Activated T-helper 1 cell treated with anti-CD3 and anti-CD28 coated beads, Interleukin-2, amount 50 U/mL, for 16 hours (primary cell): ENCODE measurements at places on chromosomes 11 and 22.

DNA sequence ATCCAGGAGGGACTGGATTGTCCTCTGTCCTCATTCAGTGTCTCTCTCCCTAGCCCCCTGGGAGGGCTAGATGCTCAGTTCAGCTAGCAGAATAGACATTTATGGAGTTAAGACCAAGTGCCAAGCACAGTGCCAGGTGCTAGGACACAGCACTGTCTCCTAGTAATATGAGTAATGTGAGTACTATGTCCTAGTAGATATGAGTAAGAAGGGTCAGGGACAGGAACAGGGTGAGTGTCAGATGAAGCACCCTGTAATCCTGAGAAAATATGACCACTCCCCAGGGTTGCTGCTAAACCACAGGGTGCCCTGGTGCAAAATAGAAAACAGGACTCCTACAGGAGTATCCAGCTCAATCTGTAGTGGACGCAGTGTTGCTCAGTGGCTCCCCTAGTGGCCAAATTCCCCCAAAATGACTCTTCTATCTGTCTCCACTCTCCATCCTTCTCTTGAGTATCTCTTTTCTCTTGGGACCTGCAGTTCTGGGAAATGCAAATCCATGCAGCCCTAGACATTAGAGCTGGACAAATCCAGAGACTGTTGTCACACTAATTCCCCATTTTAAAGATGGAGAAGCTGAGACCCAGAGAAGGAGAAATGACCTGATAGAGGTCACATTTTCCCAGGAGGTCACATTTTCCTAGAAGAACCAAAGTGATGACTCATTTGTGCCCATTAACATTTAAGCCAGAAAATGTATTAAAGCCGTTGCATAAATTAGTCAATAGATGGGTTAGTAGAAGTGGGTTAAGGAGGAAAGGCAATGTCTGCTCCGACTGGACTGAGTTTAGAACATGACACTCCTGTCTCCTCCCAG is 214.3 kb downstream of the NXPE2 start:
- DNase-seq: no peak

DNA sequence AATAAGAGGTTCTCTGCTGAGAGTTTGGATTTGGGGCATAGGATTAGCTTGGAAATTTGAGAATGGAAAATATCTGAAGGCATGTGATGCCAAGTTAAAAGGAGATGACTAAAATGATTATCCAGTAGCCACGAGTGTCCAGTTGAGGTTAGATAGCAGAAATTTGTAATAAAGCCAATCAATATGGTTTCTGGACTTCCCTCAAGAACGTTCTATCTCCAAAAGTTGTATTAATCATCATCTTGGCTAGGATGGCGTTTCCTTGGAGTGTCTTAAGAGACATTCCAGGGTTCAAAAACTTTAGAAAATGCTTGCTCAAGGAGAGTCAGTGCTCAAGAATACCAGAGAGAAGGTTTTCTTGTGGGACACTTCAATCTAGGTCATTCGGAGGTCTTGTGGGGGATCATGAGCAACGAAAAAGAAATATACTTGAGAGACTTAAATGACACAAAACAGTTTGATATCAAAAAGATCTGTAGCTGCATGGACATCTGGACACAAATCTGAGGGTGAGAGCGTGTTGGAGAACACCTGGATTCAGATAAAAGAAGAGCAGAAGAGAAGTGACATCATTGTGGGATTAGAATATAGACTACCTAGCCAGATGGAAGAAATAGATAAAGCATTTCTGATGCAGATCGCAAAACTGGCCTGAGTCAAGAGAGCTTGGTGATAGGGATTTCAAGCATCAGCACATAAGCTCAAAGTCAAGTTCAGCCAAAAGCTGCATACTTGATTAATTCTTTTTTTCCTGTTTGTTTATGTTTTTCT is 97.7 kb downstream of the ARFGAP2 start:
- DNase-seq: no peak

- DNase-seq: no peak
Observed at GRCh38 chr22:37491559-37492427, 5.6 kb upstream of the MFNG start.

DNA sequence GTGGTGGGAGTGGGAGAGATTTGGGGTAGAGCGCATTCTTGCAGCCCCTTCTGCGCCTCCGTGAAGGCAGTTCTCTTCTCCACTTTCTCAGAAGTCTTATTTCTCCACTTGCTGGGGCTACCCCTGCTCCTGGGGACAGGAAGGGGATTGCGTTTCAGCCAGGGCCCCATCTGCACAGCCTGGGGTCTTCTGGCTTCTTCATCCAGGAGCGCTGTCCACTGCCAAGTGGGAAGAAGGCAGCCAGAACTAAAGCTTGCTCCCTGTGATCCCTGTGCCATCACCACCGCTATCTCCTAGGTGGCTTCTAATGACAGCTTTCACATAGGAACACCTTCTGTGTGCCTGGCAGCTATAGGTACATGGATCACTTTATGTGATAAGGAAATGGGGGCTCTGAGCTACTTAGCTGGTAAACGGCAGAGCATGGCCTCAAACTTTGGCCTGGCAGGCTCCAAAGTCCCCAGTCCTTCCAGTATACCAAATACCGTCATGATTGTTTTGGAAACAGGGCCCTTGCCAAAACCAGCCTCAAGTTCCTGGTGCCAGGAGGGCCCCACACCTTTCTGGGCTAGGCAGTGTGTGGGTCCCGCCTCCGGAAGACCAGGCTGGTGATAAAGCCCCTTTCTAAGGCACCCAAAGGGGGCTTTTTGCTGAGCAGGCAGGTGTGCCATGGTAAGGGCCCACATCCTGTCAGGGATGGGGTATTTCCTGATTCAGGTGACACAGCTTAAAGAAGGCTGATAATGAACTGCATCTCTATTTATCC is 60.4 kb upstream of the PAX6 start:
- no peak for DNase-seq

- DNase-seq: no peak
Observed at GRCh38 chr22:28989484-28989883, 72.1 kb downstream of the C22orf31 start.

DNA sequence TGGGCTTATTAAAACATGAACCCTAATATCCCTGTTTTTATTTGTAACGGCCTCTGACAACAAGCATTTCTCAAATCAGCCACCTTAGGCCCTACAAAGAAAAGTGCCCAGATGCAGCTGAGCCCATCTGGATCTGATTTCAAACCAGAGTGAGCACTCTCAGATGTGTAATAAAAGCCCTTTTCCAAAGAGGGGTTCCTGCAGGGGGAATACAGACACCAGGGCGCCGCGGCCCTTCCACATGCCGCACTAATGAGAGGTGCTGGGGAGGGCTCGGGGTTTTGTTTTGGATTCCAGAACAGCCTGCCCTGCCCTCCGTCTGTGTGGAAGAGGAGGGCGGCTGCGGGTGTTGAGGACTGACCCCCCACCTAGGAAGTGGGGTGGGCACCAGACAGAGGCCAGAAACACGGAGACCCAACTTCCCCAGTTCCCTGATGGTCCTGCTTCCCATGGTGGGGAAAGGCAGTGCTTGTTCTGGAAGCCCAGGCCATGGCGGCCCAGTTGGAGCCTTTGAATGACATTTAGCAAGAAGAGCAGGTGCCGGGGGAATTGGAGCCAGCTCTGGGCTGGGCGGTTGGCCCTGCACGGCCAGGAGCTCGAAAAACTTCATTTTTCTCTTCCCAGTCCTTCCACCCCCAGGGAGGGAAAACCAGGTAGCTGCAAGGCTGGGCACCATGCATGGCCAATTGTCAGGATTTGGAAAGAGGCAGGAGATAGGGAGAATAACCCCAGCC is 63.7 kb downstream of the MACROD1 start:
- DNase-seq: no peak

DNA sequence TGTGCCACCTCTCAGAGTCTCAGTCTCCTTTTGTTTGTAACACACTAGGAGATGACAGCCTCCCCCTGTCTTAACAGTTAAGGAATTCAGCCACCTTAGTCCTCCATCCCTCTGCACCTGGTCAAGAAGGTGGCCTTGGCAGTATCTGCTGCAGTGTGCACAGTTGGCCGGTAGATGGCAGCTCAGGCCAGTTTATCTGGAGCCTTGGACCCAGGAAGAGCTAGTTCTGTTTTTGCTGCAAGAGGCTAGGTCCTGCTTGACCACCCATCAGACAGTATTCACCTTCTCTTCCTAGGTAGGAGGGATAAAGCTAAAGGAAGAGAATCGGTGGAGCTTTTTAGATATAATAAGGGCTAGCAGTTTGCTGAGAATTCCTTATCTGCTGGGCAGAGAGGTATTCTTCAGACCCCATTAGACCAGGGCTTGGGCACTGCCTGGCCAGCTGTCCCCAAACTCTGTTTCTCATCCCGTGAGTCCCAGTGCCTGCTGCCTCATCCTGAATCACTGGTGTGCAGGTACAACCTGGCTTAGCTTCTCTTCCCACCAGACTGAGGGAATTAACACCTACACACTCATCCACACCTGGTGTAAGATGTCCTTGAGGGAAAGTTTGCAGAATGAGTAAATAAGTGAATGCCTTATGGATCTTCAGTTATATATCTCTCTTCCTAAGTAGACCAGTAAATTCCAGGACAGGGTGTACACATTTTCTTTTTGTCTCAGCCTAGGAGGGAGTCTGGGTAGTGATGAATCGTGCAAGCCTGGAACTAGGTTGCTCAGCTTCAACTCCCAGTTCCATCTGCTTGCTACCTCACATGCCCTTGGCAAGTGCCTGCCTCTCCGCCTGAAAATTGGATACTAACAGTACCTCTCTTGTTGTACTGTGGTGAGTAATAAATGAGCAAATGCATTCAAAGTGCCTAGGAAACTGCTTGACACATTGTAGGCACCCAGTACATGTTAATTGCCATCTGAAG is 70.8 kb upstream of the NARS2 start:
- peak; percentile 15 for DNase-seq

DNA sequence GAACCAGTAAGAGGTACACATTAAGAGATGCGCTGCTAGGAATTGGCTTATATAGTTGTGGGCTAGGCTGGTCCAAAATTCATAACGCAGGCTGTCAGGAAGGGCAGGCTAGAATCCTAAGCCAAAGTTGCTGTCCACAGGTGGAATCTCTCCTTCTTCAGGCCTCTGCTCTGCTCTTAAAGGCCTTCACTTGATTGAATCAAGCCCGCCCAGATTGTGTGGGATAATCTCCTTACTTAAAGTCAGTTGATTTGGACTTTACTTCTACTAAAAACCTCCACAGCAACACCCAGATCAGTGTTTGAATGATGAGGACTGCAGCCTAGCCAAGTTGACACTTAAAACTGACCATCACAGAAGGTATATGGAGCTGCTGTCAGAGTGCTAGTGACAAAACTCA is 68.8 kb downstream of the LRRC32 start:
- DNase-seq: no peak

DNA sequence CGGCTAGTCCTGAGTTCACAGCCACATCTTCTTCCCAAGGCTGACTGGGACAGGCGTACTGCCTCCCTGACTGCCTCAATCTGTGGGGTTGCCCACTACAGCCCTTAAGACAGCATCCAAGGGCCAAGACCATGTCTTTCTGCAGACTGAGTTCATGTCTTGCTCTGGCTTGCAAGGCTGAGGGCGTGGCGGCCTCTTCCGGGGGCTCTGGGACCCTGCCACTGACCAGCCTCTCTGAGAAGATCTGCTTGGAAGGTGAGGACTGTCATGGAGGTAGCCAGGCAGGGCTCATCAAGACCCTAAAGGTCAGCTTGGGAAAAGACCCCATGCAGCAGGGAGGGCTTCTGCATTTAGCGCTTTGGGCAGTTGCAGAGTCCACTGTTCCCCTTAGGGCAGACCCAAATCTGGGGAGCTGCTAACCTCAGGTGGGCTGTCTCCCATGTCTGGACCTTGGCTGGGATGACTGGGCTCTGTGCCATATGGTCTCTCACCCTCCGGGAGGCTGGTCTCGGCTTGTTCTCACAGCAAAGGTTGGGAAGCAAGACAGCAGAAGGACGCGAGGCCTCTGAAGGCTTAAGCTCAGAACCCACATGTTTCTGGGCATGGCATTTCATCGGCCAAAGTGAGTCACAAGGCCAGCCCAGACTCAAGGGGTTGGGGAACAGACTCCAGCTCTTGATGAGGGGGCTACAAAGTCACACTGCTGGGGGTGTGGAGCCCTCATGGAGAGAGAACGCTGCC is 109.1 kb upstream of the LMO1 start:
- DNase-seq: no peak

GRCh38 chr11:106021967-106022794 is at the start of gene MSANTD4:
TSS of gene MSANTD4 (minus strand) at chr11:106022240. CDS start at chr11:106010917, 11,323 bp downstream.
- peak; percentile 90 for DNase-seq

GRCh38 chr11:122743949-122744348 is 88.4 kb downstream of the UBASH3B start:
- DNase-seq: peak; percentile 63

DNA sequence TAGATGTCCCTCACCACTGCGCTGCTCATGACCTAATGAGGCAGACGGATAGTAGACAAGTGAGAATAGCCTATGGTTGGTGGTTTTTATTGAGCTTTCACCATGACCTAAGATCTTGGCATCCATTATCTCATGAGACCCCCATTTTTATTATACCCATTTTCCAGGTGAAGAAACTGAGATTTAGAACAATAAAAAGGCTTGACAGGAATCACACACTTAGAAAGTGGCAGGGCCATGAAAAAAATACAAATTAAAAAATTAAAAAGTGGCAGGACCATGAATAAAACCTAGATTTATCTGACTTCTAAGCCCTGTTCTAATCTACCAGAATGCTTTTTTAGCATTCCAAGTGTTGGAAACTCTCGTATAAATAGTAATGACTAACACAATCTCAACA is 1.1 kb downstream of the LRRC55 start:
- no peak for DNase-seq

DNA sequence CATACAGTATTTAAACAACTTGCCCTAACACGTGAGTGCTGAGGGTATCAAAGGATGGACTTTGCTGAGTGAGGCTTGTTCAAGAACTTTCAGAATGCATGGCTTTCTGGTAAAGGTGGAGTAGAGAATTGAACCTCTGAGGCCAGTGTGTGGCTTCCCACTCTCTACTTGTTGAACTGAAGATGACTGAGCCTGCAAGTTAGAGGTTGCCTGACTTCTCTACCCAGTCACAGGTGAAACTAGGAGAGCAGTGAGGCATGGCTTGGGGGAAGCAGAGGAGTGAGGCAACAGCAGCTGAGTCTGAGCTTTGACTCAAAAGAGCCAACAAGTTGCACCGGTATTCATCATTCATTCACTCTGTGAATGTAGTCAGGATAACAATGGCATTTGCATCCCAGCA is 256.4 kb upstream of the SESN3 start:
- DNase-seq: no peak

DNA sequence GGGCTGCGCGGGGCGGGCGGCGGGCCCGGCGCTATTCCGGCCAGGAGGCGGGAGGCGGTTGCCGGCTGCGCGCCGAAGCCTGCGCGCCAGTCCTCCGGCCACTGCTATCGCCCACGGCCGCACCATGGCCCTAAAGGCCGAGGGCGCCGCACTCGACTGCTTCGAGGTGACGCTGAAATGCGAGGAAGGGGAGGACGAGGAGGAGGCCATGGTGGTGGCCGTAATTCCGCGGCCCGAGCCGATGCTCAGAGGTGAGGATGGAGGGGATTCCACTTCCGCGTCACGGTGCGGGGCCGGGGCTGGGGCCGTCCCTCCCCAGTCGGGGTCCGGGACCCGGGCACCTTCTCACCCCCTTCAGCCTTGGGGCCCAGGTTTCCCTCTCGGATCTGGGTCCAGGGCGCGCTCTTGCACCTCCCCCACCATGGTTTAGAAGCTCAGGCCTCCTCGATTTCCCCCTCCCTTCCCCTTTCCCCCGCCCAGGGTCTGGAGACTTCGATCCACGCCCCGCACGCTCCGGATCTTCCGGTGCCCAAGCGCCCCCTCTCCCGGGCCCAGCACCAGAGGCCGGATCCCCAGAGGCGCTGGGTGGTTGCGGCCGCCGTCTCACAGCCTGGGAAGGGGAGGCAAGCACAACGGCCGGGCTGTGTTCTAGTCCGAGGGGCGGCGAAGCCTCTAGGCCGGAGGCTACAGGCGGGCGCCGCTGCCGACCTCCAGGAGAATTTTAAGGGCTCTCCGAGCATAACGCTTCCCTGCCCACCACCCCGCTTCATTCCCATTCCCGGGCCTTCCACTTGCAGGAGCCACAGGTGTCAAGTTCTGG is 517 bp downstream of the SPINDOC start:
- DNase-seq: no peak
